Urothelium cell line (cell line): ENCODE measurements at places on chromosomes 7 and 10.

DNA sequence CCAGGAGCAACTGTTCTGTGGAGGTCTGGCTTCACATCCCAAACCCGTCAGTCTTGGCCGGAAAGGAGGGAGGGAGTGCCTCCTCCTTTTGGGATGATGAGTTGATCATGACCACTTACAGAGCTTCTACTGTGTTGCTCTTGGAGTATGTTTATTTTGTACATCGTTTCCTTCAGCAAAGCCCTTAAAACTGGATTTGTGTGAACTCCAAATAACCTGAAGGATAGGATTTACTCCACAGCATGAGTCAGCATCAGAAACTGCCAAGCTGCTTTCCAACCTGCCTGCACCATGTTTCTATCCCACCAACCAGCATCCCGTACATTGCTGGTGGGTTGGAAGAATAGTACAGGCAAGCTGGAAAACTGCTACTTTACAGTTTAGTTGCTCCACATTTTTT, 3.5 kb downstream of the CCDC201 start:
- no peak for DNase-seq

DNA sequence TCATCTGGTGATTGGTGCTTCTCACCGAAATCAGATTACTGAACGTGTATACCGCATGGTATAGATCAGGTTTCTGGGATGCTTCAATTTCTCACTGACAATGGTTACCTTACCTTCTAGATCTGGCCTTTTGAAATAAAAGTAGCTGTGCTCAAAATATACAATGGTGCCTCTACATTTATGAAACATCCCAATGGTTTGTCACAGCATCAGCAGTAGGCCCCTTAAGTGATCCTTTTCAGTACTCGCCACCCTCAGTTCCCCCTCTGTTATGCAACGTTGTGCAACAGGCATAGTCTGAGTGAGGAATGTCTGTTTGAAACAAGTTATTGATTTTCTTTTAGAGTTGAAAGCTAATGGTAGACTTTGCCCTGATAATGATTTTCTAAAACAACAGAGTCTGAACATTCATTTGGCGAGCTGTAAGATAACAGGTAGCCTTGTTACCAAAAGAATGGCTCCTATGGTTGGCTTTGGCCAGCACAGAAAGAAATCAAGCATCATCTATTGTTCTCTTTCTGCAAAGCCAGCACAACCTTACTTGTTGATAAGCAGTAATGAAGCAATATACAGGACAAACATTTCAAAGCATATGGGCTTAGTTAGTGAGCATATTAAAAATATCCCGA, 693.9 kb downstream of the PARD3 start:
- DNase-seq: no peak

DNA sequence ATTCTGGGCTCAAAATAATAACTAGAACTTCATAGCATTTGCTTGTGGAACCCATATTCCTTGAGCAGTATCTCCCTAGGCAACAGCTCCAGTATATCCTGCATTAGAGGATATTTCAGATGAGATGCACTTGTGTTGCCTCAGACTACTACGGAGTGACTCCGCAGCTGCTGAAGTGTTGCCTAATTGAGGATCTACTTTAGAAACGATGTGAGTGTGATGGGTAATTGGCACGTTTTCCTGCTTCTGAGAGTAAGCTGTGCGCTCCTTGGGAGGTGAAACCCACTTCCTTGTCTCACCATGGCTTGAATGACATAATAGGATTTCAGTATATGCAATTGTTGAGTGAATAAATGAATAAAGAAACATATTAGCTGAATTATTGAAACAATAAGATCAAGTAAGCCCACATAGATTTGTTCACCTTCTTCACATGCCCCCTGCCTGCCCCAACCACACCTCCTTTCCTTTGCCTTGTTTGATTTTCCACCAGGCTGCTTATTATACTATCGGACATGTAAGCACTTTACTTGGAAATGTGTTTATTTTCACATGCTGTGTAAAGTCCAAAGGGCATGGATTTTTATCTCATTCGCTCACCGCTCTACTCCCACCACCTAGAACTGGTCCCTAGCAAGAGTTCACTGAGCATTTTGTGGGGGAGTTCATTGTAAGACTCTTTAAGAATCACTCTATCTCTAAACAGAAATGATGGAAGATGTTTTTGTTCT, 303.8 kb downstream of the KCNMA1 start:
- no peak for DNase-seq

GRCh38 chr10:80945264-80945880, 407.7 kb downstream of the SH2D4B start:
- DNase-seq: no peak

- DNase-seq: peak; percentile 69
Measured at GRCh38 chr10:78805176-78805575, 263.6 kb upstream of the ZMIZ1 start.

DNA sequence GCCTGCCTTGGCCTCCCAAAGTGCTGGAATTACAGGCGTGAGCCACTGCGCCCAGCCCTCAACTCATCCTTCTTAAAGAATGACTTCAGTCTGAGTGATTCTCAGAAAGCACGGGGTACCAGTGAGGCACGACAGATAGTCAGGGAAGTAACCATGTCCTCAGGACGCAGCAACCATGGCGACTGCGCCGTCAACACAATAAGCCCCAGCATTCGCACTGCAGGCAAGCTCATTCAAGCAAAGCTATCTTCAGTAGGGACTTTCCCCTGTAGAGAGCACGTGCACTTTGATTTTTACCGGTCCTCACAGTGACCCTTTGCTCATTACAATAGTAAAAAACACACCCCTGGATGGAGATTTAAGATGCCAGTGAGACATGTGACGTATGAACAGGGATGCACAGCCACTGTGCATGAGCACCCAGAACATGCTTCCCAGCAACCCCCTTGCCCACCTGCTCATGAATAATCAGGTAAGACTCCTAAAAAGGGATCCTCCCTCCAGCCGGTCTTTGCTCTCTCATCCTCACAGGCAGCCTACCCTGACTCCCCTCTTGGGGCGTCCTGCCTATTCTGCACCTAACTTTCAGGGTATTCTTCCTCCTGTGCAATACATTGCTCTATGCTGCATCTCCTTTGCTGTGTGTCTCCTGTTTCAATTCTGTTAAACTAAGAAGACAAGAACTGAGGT, 9.1 kb downstream of the WDR86 start:
- DNase-seq: no peak

GRCh38 chr10:124070666-124071065, 22.7 kb downstream of the CHST15 start:
- no peak for DNase-seq

DNA sequence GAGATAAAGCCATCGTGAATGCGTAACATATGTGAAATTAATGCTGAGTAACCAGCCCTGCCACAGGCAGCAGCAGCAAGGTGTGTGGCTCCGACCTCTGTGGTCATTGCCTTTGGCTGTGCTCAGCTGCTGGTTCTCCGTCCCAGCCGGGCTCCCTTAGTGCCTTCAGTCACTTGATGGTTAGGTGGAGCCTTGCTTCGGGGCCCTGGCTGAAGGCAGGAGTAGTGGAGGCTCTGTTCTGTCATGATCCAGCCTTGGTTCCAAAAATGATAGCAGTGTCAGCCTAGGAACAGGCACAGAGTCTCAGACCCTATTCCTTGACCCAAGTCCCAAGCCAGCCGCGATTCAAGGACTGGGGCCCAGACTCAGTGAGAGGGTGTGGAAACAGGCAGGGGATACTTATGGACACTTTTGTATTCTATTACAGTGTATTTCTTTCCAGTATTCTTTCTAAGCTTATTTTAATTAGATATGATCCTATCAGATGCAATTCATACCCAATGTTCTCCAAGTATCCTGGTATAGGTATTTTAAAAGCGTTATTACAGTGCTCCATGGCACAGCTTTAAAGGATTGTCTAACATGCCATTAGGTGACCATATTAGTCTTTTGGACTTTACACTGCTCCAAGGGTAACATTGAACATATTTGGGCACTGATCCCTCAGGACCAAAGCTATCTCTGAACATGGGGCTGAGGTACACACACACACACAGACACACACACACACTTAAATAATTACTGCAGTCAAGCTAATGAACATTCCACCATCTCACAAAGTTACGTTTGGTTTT, 9.0 kb downstream of the SCART1 start:
- DNase-seq: no peak

DNA sequence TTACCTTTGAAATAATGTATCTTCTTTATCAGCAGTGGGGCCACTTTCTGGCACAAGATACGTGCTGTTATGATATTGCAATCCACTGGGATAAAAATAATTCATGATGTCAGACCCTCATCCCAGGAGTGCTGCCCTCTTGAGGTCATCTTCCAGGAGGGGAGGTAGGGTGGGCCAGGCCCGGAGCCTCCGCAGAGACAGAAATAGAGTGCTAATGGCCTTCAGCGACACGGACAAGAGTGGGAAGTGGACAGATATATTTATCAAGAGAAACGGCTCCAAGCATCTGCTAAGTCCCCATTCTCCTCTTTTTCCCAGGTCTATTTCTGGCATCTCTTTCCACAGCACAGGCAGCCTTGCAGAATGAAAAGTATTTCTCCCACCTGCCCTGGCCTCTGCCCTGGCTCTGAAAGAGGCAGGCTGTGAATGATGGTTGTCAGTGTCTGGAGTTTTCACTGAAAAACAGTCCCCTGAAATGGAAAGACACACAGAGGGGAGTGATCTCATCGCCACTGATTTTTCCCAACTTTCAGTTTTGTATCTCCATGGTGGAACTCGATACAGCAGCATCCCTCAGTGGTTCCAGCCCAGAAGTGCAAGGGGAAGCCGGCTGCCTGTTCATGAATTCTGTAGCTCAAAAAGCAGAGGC, 251.7 kb upstream of the MYO3A start:
- DNase-seq: peak; percentile 67

- DNase-seq: no peak
Measured at GRCh38 chr10:128694168-128694850, 568.1 kb upstream of the MKI67 start.

DNA sequence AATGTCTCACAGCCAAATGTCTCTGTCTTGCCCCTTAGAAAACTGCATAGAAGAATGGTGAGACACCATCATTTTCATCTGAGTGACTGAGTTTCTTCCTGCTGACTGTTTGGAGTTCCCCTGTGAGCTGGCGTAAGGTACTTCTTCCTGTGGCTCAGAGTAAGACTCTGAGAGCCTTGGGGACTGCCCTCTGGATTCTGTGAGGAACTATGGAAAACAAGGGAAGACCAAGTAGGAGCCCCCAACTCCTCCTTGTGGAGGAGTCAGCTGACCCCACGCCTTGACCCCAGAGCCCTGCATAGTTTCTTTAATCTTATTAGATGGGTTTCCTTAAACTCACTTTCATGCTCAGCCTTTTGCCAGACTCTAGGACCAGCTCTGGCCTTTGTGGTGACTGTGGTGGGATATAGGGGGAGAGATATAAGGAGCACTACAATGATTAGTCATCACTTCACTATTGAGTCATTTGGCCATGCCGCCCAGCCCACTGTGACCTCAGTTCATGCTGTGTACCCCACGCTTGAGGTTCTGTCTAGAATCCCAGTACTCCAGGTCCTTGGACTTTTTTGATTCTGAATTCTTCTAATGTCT, 51.8 kb upstream of the FAM133B start:
- peak; percentile 37 for DNase-seq

DNA sequence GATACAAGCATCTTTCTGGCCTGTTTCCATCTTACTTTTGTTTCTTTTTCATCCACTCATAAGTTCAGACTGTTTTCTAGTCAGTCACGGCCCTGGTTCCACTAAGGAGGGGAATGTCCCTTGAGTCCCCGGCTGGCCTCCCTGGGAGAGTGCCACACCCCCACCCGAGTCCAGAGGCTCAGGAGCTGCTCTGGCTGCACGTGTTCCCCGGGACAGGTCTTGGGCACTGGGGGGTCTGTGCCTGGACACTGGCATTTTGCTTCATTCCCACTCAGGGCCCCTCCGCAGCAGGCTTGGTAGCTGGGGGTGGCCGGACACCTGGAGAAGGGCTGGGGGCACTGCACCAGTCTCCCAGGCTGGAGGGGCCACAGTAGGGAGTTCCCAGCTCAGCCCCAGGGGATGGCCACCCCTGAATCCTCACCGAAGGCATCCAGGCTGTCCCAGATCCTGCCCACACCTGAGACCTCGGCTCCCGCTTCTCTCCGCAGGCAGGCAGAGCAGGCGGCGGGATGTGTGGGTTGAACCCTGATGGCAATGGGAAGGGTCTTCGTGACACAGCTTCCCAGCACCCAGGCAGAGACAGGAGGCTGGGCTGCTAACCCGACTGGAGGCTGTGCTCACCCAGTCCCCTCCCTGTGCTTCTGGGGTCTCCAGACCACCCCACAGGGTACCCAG, 92.3 kb downstream of the BMS1 start:
- no peak for DNase-seq

- no peak for DNase-seq
Measured at GRCh38 chr7:70730451-70731110, 401.4 kb upstream of the GALNT17 start.

DNA sequence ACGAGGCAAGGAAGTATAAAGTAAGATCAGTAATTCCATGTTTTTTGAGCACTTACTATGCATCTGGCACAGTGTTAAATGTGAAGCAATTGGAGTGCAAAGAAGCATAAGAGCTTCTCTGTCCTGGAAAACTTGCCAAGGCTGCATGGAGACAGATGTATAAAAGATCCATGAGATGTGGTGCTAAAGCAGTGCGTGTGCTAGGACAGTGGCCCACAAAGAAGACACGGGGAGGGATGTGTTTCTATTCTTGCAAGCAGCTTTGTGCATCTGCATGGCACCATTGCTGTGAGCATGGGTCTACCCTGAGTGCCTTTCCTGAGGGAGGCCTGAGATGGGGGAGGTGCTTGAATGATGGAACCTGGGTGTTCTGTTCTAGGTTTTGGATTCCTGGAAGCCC, 5.1 kb upstream of the CDHR3 start:
- DNase-seq: no peak

- DNase-seq: peak; percentile 41
Measured at GRCh38 chr7:94632338-94633013, 23.5 kb downstream of the SGCE start.

GRCh38 chr7:25405736-25406135, 177.4 kb upstream of the NPVF start:
- no peak for DNase-seq

GRCh38 chr10:944034-944831, 12.7 kb upstream of the LARP4B start:
- DNase-seq: no peak

- no peak for DNase-seq
Measured at GRCh38 chr10:98539578-98539977, 92.8 kb upstream of the HPS1 start.

GRCh38 chr7:1360521-1360971, 98.7 kb downstream of the MICALL2 start:
- no peak for DNase-seq

DNA sequence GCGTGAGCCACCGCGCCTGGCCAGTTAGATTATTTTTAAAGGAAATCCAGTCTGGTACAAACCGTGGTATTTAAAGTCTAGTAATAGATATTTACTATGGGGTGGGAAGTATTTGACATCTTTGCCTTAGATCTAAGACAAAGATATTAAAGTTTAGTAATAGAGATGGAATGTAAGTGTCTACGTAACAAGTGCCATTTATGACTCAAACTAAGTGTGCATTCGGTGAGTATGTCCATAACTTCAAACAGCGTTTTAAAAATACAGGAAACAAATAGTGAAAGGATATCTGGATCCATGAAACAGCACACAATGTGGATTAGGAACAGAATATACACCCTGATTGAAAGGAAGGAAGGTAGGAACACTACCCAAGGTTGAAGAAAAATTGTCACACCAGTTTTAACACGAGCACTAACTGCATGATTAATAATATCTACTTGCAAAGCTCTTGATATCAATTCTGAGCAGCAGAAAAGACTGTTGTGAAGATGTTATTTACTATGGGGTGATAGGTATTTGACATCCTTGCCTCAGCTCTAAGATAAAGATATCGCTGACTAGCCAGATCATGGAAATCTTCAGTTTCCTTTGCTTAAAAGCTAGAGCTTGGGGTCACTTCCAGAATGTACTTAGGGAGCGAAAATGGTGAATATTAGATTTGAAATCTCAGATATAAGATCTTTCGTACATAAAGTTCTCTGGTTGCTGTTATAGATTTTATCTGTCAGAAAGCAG, 48.7 kb downstream of the EPC1 start:
- DNase-seq: peak; percentile 8
